ENCODE measurements at places on chromosomes 7 and 10.
A peak's percentile ranks its signal among the peaks of the same experiment; 100 is the strongest.

GRCh38 chr10:22335173-22335933 is 9.9 kb upstream of the SPAG6 start:
- no peak for DNase-seq

DNA sequence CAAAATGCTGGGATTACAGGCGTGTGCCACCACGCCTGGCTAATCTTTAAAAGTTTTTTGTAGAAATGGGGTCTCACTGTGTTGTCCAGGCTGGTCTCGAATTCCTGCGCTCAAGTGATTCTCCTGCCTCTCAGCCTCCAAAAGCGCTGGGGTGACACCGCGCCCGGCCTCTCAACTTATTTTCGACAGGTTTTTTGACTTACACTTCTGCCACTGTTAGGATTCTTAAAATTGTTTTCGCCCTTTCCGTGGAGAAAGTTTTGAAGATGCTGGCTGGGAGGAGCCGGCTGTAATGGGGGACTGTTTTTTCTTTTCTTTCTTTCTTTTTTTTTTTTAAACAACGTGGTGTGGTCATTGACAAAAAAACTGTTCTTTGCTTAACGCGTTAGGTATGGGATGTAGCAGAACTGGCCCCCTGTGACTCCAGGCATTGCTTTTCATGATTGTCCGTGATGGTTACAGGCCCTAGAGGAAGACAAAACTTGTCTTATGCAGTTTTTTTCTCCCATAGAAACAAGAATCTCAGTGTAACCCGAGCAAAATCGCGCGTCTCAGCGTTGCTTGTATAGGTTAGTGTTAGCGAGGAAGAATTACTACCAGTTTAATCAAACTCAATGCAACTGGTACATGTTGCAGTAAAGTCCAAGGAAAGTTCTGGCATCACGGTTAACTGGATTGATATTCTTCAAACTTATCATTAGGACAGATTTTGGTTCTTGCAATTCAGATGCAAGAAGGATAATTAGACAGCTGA is 72.2 kb downstream of the DAGLB start:
- no peak for DNase-seq

GRCh38 chr7:106312099-106312871 is 27.5 kb upstream of the NAMPT start:
- no peak for DNase-seq

GRCh38 chr7:85184599-85185423 is 2.0 kb downstream of the SEMA3D start:
- no peak for DNase-seq

- no peak for DNase-seq
Measured at GRCh38 chr10:57218382-57218781, 857.3 kb upstream of the ZWINT start.

DNA sequence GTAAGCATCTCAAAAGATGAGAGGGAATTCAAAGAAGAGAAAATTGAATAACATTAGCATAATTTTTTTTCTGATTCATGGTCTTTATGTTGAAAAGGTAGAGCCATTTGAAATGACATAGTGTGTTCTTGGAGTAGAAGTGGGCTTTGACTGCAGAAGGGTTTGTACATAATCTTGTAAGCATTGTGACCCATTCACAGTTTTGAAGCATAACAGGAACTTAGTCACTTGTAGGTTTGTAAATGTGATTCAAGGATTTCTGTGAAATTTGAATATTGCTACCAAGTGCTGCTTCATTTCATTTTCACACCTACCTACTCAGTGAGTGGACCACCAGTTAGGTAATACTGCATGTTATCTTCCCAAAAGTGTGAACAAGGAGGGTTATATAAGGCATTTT is 68.6 kb downstream of the PON1 start:
- no peak for DNase-seq

DNA sequence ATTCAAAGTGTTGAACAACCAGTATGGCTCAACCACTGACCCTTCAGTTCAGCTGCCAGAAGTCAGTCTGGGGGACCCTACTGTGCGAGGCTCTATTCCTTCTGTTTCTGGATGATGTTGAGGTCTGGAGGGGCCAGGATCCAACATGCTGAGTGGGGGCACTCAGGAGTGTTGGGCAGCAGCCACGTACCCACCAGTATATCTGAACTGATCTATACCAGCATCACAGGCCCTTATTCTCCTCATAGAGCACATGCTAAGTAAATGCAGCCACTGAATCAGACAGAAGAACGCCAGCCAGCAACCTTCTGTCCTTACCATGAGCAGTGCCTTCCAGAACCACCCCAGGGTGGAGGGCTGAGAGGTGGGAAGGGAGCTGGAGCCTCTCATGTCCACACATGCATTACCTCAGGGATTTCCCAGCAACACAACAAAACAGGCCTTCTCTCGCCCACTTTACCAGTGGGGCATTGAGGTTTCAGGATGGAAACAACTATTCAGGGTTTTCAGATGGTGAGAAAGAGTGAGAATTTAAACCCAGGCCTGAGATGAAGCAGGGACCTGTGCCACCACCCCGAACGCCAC is 6.8 kb upstream of the MSMB start:
- DNase-seq: no peak

GRCh38 chr10:5142199-5142598 is 42.8 kb downstream of the AKR1C8 start:
- no peak for DNase-seq

- DNase-seq: no peak
Measured at GRCh38 chr7:13984061-13984460, 5.4 kb downstream of the ETV1 start.

DNA sequence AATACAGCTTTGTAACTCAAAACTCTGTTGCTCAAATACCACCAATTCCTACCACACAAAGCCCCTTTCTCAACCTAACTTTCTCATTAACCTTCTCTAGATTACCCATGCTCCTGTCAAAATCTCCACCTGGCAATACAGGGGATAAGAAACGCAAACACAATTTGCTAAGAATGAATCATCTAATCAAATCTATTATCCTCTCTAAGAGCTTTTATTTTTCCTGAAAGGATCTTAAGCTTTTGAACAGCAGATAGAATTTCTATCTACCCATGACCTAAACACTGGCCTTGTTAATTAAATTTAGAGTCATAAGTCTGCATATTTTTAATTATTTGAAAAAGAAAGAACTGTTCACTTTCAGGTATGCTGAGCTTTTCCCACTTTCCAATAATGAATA is 98.3 kb downstream of the HBP1 start:
- no peak for DNase-seq

DNA sequence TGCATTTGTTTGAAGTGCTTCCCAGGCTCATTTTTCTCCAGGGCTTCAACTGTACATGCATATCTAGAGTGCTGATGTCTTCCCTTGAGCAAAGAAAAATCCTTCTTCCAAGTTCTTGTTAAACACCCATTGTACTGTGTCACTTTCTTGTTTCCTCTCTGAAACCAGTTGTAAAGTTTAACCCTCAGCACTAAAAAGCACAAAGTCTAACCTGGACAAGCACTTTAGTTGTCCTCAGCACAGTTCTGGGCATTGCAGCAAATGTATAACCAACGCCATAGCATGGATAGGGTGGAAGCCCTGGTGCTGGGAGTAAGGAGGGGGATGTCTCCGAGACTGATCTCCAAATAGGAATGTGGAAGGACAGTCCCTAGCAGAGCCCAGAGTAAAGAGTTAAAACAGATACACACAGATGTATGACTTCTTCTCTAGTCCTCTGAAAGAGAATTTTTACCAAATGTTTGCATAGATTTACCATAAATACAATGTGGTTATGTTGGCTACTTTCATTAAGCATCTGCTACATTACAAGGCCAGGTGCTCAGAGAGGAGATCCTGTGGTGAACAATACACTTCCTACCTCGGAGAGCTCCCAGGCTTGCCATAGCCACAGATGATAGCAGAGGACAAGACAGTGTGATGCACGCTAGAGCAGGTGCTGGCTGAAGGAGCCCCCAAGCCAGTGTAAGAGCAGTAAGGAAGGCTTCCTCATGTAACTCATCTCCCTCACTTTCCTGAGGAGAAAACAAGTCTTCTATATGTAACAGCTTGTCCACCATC is 57.0 kb downstream of the DNAJC12 start:
- no peak for DNase-seq

DNA sequence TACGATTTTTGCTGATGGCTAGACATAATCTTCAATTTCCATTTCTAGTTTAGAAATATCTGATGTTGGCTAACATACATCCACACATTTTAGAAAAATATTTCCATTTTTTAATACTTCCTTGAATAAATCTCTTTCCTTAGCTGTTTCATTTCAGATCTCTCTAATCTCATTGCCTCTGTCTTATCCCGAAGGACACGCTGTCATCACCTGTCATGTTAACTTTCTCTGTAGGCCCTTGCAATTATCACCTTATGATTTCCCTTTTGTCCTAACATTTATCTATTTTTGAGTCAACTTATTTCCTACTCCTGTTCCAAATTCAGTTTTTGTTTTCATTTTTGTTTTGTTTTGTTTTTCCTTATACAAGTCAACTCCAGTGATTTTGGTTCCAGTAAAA is 173.1 kb upstream of the POM121L12 start:
- DNase-seq: no peak

GRCh38 chr7:22427855-22428254 is 70.9 kb upstream of the RAPGEF5 start:
- DNase-seq: no peak

DNA sequence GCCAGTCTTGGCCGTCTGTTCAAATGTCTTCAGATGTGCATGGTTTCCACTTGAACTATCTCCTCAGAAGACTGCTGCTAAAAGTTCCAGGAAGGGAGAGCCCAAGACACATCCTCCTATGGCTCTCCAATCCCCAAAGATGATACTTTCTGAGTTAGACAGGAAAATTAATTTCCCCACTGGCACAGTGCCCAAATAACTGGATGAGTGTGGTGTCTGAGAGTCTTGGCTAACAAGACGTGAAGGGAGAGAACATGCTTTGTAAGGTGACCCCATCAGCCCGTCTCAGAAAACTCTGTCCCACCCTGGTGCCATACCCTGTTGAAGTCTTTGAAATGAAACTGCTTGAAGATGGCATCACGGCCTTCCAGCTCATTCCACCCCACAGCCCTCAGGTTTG is 2.9 kb downstream of the PCBD1 start:
- DNase-seq: no peak

DNA sequence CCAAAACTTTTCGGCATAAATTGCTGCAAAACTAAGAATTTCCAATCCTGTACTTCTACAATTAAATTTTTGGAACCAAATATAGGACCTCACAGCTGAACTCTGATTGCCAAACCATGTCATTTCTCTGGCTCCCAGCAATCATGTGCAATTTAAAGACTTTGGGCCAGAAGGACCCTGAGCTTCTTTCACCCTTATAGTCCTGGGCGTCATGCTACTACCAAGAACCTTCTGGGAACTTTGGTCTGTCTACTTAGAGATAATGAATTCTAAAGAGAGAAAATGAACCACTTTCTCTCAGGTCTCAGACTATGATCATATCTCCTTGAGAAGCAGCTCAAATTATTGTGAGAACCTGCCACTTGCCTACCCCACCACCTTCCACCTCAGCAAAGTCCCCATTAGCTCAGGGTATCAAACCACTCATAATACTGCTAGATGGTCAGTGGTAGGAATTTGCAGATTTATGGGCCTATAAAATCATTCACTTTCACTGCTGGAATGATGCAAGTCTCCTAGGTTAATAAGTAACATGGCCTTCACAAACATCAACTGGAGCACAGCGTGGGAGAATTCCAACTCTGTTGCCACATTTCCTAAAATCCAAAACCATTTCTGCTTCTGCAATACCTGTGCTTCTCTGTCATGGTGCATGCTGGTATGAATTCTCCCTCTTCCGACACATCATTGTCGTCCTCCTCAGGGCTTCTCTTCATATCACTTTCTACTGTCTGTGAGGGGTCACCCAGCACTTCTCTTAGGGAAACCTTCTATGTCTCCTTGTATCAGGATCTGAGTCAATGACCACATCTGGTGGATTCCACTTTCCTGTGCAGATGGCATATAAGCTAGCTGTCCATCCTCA is 6.6 kb upstream of the WDR91 start:
- DNase-seq: no peak

- no peak for DNase-seq
Measured at GRCh38 chr7:98000356-98000755, 10.4 kb upstream of the OCM2 start.

- DNase-seq: no peak
Measured at GRCh38 chr7:127755521-127755920, 103.5 kb downstream of the SND1 start.

- peak; percentile 67 for DNase-seq
Measured at GRCh38 chr7:142463401-142463850, 205.6 kb upstream of the PRSS58 start.

- DNase-seq: no peak
Measured at GRCh38 chr7:46390042-46390441, 469.0 kb upstream of the IGFBP3 start.

GRCh38 chr7:23246555-23246954 is at the start of gene GPNMB:
Gene GPNMB, plus strand, starts transcription at chr7:23246775. Its CDS starts 83 bp downstream, at chr7:23246858.
- DNase-seq: peak; percentile 82

DNA sequence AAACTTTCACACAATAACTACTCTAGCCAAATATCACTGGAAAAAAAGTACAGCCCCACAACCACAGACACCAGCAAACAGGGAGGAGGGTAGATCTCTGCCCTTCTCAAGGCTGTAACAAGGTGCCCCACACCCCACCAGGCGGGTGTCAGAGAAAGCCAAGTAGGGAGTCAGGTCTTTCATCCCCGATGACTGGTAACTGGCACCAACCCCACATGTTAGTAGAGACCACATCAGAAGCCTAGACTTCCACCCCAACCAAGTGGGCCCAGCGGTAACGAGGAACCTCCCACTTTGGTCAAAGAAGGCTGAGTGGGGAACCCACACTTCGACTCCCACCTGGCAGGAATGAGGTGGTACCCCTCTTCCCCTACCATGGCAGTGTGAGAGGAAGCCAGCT is 16.4 kb upstream of the RUFY2 start:
- DNase-seq: no peak

DNA sequence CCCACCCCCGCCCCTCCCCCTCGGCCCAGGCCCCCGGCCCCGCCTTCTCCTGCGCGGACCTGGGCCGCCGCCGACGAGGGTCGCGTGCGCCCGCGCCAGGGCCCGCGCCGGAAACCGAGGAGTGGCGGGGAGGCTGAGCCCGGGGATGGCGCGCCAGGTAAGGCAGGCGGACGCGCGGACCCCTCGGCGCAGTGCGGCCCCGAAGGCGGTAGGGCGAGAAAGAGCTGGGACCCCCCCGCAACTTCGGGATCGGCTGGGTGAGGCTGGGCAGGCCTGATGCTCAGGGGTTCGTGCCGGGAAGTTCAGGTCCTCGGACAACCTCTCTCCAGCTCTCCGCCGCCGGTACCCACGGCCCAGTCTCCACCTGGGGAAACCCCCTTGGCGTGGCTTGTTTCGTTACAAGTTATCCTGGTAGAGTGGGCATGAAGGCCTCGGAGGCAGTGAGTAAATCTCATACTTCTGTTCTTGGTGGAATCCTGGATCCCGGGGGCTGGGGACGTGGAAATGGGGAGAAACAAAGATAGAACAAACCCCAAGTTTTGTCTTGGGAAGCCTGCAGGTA is 58.4 kb downstream of the ZNF467 start:
- DNase-seq: no peak

DNA sequence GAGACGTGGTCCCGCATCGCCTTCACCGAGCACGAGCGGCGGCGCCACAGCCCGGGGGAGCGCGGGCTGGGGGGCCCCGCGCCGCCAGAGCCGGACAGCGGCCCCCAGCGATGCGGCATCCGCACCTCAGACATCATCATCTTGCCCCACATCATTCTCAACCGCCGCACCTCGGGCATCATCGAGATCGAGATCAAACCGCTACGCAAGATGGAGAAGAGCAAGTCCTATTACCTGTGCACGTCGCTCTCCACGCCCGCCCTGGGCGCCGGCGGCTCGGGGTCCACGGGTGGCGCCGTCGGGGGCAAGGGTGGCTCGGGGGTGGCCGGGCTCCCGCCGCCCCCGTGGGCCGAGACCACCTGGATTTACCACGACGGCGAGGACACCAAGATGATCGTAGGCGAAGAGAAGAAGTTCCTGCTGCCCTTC is 737 bp downstream of the CNNM2 start:
- no peak for DNase-seq

GRCh38 chr10:96420228-96421009 is 61.6 kb upstream of the OPALIN start:
- DNase-seq: no peak

Measured in MG63 (cell line).